Stimulated activated CD8-positive, alpha-beta memory T cell treated with anti-CD3 and anti-CD28 coated beads, Interleukin-4, amount 100 ng/mL, for 4 hours (primary cell): ENCODE measurements at places on chromosomes 7 and 10.

- no peak for DNase-seq
Observed at GRCh38 chr10:110540031-110540430, 27.5 kb upstream of the SMC3 start.

GRCh38 chr10:5813091-5813340, 218 bp downstream of the GDI2 start:
- no peak for DNase-seq

DNA sequence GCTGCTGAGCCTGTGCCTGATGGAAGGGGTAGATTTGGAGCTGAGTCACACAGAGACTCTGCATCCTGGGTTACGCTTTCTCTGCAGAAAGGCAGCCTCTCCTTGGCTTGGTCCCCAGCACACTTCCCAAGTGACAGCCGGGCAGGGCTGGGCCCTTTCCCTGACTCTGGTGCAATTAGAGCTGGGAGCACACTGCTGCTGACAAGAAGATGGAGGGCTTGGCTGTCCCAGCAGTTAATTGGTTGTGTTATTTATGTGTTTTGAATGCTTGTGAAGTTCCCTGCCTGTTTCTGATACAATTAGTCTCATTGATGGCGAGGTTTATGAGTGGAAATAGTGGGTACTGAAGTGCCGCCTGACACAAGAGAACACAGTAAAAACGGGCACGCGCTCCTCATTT, 123.6 kb downstream of the TCERG1L start:
- DNase-seq: no peak

DNA sequence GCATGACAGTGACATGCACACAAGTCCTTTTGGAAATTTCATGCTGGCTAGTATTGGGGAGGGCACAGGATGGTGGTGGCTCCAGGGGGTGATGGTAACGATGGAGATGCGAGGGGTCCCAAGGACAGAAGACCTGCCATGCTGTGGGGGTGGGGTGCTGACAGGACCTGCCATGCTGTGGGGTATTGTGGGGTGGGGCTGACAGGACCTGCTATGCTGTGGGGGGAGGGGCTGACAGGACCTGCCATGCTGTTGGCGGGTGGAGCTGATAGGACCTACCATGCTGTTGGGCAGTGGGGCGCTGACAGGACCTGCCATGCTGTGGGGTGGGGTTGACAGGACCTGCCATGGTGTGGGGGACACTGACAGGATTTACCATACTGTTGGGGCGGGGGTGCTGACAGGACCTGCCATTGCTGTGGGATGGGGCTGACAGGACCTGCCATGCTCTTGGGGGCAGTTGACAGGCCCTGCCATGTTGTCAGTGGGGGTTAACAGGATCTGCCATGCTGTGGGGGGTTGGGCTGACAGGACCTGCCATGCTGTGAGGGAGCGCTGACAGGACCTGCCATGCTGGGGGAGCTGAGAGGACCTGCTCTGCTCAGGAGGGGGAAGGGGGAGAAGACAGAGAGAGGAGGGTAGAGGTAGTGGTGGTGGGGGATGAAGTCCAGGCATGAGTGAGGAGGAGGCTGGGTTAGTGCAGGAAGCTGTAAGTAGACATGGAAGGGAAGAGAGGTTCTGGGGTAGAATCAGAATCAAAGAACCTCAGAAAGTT, 36.2 kb upstream of the RET start:
- DNase-seq: no peak

GRCh38 chr7:7732621-7733281, 14.3 kb upstream of the RPA3 start:
- DNase-seq: no peak

DNA sequence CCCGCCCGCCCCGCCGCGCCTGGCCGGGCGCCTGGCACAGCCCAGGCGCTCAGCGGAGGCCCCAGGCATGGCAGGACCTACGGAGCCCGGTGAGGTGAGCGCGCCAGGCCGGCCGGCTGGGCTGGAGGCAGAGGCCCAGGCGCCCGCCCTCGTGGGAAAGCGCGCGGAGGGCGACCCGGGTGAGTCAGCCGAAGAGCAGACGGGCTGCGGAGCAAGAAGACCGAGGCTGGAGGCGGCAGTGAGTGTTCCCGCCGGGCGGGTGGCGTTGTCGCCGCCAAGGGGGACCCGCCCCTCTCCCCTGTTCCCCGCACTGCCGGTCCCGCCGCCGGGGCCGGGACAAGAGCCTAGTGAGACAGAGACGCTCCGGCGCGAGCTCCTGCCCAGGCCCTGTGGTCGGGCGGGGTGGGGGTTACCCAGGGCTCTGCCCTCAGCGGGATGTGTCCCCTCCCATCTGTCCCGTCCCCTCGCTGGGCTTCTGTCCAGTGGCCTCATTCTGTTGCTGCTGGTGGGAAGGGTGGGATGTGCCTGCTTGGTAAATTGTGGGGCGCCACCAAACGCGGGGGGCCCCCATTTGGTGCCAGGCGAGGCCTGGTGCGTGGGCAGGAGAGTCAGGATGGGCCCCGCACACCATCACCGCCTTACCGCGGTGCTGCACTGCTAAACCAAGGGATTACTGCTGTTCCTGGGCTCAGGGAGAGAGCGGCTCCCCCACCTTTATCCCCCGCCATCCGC, 17.0 kb upstream of the NODAL start:
- peak; percentile 31 for DNase-seq

GRCh38 chr7:66187905-66188304, 17.2 kb upstream of the TPST1 start:
- DNase-seq: no peak

DNA sequence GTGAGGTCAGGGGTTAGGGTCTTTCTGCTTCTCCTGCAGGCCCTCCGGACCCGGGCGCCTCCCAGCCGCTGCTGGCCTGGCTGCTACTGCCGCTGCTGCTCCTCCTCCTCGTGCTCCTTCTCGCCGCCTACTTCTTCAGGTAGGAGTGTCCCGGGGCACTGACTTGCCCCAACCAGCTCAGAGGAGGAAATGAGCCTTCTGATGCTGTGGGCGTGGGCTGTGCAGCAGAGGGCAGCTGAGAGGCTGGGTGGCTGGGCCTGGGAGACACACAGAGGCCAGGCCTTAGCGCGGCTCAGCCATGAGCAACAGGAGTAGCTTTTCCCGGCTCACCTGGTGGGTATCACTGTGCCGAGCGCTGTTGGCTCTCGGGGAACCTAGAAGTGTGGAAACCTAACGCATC, 78.9 kb downstream of the MKI67 start:
- DNase-seq: peak; percentile 61

GRCh38 chr10:123241391-123242141, 87.4 kb downstream of the BUB3 start:
- no peak for DNase-seq

- DNase-seq: no peak
Observed at GRCh38 chr7:84605301-84605700, 410.7 kb upstream of the SEMA3A start.

- no peak for DNase-seq
Observed at GRCh38 chr10:65858841-65859240, 1067.0 kb upstream of the LRRTM3 start.

DNA sequence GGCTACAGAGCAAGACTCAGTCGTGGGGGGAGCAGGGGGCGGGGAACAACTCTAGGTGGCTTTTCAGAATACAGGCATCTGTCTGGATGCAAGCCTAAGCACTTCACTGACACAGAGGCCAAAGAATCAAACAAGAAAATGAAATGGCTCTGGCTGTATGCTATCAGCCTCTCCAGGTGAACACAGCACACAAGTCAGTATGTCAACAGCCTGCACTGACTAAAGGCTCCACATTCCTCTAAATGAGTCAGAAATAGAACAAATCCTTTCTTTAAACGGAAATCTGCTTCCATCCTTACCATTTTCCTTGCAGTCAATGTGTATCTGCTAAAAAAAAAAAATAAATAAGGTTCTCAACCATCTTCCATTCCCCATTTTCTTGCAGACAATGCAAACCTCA, 88.3 kb downstream of the ARMH3 start:
- DNase-seq: no peak

GRCh38 chr10:6711881-6712280, 131.8 kb upstream of the PRKCQ start:
- no peak for DNase-seq

DNA sequence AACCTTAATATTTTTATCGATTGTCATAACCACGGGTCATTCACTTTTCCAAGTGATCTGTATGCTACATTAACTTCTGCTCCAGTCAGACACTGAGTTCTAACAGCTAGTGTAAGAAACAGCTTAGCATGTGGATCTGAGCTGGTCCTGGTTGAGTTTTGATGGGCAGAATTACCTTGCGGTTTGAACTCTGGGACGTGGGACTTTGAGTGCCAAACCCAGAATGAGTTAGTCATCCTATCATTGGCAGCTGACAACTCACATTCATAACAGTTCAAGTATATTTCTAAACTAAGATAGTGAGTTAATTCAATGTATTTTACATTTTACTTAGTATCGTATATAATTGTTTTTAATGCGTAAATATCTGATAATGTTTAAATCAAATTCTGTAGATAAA, 43.2 kb downstream of the C7orf33 start:
- no peak for DNase-seq

GRCh38 chr10:5449823-5450222, 37.5 kb downstream of the NET1 start:
- DNase-seq: no peak

GRCh38 chr7:131011432-131011742, 277.4 kb upstream of the KLF14 start:
- no peak for DNase-seq
